Kasumi-1 (cell line): ENCODE measurements at places on chromosomes 13 and 19.

- no peak for DNase-seq
These were observed 4.1 kb upstream of the ZNF841 start for GRCh38 chr19:52099497-52100138.

- no peak for DNase-seq
These were observed 43.0 kb downstream of the METTL21C start for GRCh38 chr13:102651892-102652291.

DNA sequence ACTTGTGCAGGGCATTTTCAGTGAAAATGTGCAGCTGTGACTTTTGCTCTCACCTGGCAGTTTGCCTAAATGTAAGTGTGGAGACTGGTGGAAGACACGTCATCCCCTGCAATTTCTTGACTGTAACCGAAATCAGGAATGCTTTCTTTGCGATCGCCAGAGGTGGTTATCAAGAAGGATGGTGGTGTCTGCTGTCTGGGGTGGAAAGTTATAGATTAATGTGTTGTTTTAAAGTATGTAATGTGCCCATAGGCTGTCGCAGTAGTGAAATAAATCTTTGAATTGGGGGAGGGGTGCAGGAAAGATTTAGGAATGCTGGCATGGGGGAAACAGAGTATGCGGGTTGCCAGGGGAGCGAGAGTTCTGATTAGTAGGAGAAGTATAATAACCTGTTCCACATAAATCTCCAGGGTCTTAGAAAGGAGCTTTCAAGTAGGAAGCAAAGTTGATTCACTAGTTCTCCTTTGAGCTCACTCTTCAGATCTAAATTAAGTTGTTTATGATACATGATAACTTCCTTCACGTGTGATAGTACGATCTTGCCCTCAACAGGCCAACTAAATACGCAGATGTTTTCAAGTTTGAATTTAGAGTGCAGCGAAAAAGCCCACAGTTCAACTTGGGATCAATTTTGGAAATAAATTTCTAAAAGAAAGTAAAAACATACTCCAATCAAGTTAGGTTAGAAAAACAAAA lies 1520.0 kb upstream of the SLC10A2 start:
- DNase-seq: no peak

DNA sequence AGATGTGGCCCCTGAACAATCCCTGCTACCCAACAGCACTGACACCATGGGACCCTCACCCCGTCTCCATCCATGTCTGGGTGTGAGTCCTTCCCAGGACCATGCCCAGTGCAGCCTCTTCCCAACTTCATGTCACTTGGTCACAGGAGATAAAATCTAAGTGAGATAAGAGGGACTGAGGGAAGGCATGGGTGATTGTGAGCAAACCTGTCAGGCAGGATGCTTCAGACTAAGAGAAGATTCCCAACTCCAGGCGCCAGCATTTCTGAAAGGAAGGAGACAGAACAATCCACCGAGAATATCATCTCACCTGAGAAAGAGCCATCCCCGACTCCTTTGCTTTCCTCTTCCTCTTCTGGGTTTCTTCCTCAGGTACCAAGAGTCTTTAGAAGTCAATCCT lies 7.5 kb downstream of the ZNF320 start:
- no peak for DNase-seq

DNA sequence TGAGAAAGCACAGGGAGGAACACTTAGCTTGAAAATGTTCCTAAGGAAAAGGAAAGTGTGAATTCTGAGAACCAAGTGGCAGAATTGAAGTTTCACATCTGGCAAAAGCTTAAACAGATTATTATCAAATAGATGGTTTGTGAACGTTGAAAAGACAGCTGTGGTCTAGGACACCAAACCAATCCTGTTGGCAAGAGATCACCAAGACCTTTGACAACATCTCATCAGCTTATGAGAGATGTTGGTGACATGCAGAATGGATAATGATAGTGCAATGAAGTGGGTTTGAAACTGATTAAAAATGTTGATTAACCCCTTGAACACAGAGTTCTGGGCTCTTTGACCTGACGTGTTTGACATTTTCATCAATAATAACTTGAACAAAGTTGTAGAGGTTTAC lies 74.6 kb upstream of the GPR183 start:
- DNase-seq: no peak

DNA sequence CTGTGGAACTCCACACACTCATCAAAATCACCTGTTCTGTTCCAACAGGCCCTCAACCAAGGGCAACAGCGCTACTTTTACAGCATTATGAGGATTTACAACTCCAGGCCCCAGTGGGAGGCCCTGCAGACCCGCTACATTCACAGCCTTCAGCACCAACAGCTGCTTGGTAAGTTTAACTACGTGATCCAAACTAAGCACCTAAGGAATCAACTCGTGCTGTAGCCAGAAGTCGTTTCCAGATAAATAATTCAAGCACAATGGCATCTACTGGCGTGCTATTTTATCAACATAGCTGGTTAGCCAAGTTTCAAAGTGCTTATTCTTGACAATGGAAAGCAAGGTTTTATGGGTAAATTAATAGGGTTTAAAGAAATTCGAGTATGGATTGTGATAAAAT lies 5.3 kb downstream of the FAM216B start:
- DNase-seq: no peak

DNA sequence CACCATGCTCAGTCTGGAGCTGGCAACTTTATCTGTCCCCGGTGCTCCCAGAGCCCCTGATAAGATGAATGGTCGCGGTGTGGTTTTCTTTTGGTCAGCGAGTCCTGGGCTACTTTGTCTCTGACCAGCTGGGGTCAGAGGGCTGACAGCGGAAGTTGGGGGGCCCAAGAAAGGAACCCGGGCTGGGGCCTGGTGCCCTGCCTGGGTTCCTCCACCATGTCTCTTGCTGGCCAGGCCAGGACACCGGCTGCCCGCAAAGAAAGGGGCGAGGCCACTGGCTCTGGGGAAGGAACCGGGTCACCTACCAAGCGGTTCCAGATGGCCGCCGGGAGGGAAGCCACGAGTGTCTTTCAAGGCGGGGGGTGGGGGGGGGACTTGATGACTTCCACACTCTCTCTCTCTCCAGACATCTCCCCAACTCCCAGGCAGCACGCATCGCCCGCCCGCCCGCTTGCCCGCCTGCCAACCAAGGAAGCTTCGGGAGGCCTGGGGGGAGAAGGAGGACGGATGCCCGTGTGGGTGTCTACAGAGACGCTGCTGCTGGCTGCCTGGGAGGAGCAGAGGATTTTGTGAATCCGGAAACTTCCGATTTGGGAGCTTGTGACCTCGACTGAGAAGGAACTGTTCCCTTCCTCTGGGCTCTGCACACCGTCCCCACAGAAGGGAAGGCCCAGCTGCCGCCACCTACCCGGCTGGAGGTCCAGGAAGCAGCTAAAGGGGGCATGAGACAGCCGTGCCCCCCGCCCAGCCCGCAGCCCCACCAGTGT lies 1.1 kb downstream of the PIP5K1C start:
- peak; percentile 52 for DNase-seq

DNA sequence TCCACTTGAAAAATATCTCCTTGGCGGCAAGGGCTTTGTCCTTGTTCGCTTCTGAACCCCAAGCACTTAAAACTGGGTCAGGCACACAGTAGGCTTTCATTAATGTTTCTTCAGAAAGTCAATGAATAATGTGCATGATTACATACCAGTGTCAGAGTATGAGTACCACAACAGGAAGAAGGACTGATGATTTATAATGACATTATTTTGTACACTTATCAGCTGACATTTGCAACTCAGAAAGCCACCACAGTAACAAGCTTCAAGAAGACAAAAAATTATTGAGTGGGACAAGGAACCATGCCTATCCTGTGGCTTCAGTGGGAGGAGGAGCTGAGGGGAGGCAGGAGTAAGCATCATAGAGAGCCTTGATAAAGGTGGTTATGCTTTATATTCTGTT lies 10.0 kb downstream of the POLR1D start:
- DNase-seq: no peak

DNA sequence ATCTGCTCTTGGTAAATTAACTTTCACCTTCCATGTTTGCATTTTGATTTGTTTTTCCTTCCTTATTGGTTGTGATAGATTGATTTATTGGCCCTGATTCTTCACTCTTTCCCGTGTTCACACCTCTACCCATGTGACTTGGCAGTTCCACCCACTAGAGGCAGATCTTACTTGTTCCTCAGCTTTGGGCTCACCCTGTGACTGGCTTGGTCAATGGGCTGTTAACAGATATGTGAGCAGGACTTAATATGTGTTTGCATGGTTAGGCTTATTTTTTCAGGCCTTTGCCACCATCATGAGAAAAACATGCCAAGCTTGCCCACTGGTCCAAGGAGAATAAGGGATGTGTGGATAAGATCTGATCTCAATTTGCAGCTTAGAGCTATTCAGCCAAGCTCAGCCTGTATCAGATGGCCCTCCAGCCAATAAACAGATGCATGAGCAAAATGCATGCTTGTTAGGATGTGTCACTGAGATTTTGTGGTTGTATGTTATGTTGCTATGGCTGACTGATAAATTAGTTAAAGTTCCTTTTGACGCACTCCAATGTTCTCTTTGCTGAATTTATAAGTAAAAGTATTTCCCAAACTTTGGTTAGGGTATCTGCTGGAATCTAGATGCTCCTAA lies 48.0 kb downstream of the RGCC start:
- no peak for DNase-seq

DNA sequence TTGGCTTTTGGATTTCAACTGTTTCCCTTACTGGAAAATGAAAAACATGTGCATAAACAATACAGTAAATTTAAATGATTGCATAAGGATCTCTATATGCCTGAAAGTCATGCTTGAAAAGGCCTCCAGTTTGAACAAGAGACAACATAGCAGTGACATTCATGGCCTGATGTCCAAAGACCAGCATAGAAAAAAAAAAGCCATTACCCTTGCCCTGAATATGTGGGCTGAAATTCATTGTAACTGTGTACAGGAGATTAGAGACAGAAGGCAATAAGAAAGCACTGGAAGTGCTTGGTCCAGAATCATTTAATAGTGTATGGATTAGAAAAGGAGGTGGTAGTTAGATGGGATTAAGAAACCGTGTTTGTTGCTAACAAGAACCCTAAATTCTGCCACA lies 15.4 kb downstream of the MIR17HG start:
- no peak for DNase-seq

DNA sequence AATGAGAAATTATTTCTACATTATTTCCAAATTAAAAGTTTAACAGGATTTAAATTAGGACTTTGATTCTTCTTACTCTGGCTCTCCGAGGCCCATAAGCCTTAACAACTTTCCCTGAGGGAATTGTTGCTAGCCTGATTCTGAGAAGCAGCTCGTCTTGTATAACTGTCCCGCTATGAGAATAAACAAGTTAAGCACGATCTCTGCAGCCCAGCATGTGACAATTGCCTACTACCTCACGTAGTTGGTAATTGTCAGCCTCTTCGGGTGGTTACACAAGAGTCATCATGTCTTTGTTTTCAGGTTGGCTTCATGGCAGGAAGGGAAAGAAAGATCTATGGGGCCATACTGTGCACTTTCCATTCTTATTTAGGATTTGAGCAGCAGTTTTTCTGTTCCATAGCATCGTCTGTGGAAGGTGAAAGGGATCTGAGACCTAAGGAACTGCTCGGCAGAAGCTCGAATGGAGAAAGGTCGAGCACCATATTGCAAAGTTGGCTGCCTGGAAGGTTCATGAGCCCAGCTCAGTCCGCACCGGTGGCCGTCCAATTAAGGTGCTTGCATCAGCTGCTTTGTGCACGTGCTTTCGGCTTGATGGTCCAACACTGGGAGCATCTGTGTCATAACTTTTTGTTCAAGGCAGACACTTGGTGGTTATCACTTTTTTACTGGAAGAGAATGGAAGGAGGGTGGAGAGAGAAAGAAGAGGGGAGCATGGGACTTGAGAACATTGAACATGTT lies 1.8 kb upstream of the STARD13 start:
- DNase-seq: no peak
